B cell (primary cell): ENCODE measurements at places on chromosomes 1 and 21. TPM values are rescaled to one million over a fixed set of nuclear protein-coding genes. Genes with fewer than 3 reads are reported as not detected.

GRCh38 chr1:222995620-222996309 is 147.3 kb downstream of the TLR5 start:
- H3K27ac ChIP-seq = no peak overlapping the region
- no peak for DNase-seq
- H3K4me1 ChIP-seq = no peaks in the 10 kb centered on the region
- H3K4me3 ChIP-seq = no peak overlapping the region

GRCh38 chr1:41329662-41330587 is 31.3 kb upstream of the FOXO6 start:
- H3K4me1 ChIP-seq = no peaks in the 10 kb centered on the region
- no peak overlapping the region for H3K27ac ChIP-seq
- H3K27me3 ChIP-seq = no peaks in the 10 kb centered on the region

DNA sequence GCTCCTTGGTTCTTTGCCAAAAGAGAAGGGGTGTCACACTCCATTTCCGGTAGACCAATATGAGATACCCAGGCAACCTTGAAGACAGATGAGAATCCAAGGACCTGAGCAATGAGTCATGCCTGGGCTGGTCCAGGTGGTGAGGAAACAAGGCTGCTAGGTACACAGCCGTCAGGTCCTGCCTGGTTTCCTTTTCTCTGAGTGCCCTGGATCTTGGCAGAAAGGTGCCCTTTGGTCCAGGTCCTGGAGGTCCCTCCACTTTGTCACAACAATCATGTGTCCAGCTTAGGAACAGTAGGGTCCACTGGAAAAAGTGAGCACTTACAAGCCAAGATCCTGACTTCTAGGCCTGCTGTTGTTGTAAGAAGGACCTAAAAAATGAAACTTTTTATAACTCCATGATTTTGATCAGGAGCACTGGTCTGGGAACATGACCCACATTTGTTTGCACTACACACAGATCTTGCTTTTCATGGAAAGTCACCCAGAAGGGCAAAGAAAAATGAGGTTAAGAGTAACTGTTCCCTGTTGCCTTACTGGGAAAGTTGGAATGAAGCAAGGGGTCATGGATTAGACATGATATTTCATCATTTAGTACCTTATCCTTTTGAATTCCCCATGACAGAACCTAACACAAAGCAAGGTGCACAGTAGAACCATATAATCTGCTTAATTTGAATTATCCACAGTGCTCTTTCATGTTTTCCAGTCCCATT is 94.7 kb downstream of the PAPPA2 start:
- H3K27ac ChIP-seq = no peak overlapping the region
- no peaks in the 10 kb centered on the region for H3K36me3 ChIP-seq
- no peak overlapping the region for H3K4me3 ChIP-seq
- peaks cover under 1% of the 10 kb centered on the region for H3K27me3 ChIP-seq
- no peaks in the 10 kb centered on the region for H3K4me1 ChIP-seq

GRCh38 chr1:169610108-169610507 is 19.8 kb downstream of the SELP start:
- H3K27ac ChIP-seq = no peak overlapping the region
- no peak overlapping the region for H3K4me3 ChIP-seq
- H3K36me3 ChIP-seq = no peaks in the 10 kb centered on the region

- no peak overlapping the region for H3K4me3 ChIP-seq
- no peaks in the 10 kb centered on the region for H3K36me3 ChIP-seq
- no peak for DNase-seq
- no peak overlapping the region for H3K27ac ChIP-seq
- H3K4me1 ChIP-seq = no peaks in the 10 kb centered on the region
Observed at GRCh38 chr1:30339866-30340265, 383.5 kb downstream of the MATN1 start.

Gene C1orf185
- total RNA-seq = not detected in 2 replicates

DNA sequence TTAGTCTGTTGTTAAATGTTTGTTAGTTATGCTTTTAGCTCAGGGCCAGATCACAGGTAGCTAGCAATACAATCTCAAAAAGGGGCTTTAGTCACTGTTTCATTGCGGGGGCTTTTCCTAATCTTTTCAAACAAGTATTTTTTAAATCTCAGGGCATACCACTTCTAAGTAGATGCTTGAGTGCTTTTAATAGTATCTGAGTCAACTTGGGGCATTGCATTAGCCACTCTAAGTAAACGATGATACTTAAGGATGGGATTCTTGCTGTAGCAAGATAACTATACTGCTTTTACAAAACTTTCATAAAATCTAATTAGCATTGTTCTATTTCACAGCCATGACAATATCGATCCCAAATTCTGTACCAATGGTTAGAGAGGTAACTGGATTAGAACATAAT is 11.6 kb downstream of the CDC42BPA start:
- H3K4me1 ChIP-seq = no peaks in the 10 kb centered on the region
- no peaks in the 10 kb centered on the region for H3K36me3 ChIP-seq
- no peak for DNase-seq
- no peak overlapping the region for H3K4me3 ChIP-seq
- no peak overlapping the region for H3K27ac ChIP-seq
- no peaks in the 10 kb centered on the region for H3K27me3 ChIP-seq

- DNase-seq = no peak
- no peaks in the 10 kb centered on the region for H3K4me1 ChIP-seq
- H3K4me3 ChIP-seq = no peak overlapping the region
- H3K27ac ChIP-seq = no peak overlapping the region
- H3K36me3 ChIP-seq = no peaks in the 10 kb centered on the region
- peaks cover 5% of the 10 kb centered on the region for H3K27me3 ChIP-seq
Observed at GRCh38 chr1:112881742-112882127, 74.3 kb downstream of the SLC16A1 start.

Gene UHMK1
- 67.6 and 69.2 TPM in 2 replicates for total RNA-seq

DNA sequence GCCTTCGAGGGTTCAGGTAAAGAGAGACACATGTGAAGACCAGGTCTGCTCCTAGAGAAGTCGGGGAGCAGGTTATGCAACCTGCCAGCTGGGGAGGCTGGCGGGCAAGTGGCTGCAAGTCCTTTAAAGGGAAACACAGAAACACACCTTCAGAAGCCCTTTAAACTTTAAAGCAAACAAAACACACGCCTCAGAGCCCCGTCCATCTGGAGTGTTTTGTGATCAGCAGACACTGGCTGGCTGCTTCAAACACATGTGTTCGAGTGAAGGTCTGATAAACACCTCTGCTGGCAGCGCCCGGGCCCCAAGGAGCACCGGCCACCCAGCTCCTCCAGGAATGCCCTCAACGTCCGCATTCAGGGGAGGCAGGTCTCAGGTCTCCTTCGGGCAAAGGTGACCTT is 15.2 kb downstream of the RIPK4 start:
- no peaks in the 10 kb centered on the region for H3K36me3 ChIP-seq
- no peak for DNase-seq
- no peaks in the 10 kb centered on the region for H3K4me1 ChIP-seq
- no peak overlapping the region for H3K27ac ChIP-seq

DNA sequence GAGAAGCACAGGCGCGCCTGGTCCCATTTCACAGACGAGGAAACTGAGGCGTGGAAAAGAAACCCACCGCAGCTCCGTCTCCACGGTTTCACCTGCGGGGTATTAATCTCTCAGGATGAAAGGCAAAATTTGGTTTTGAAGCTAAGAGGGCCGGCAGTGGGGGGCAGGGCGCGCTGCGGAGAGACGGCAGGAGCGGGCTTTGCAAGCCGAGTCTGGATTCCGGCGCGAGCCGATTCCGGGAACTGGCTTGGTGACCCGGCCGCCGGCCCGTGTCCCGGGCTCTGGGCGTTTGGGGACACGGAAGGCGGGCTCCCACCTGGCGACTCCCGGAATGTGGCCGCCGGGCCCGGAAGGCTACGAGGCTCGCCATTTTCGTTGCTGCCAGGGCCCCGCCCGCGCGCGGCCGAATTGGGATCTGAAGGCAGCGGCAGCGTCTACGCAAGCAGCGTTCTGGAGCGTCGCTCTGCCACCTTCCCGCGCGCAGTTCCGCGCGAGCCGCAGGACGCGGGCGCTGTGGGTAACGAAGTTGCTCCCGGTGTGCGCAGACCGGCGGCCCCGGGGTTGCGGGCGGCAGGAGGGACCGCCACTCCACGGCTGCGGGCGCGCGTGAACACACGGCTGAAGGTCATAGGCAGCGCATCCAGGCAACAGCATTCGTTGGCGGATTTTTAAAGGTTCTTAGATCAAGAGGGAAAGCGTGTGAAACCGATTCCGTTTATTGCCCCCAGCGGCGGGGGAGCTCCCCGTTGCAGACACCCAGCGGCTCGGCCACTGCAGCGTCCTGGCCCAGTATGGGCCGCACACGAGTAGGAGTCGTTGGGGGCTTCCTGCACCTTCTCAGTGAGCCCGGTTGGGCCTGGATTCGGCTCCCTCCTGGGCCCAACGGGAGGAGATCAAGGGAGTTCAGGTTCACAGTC is 5.4 kb upstream of the PRDM16 start:
- DNase-seq = no peak
- H3K27ac ChIP-seq = no peak overlapping the region
- no peaks in the 10 kb centered on the region for H3K4me1 ChIP-seq
- no peaks in the 10 kb centered on the region for H3K27me3 ChIP-seq
- no peak overlapping the region for H3K4me3 ChIP-seq
- H3K36me3 ChIP-seq = no peaks in the 10 kb centered on the region

Gene CYP4Z1
- not detected in 2 replicates for total RNA-seq

GRCh38 chr1:225660544-225660946 is 7.6 kb upstream of the ENAH start:
- peak overlapping the region; percentile 40 for H3K4me3 ChIP-seq
- peak overlapping the region; percentile 48 for H3K27ac ChIP-seq
- no peaks in the 10 kb centered on the region for H3K36me3 ChIP-seq
- peak; percentile 45 for DNase-seq
- H3K4me1 ChIP-seq = peaks cover 23% of the 10 kb centered on the region
- H3K27me3 ChIP-seq = no peaks in the 10 kb centered on the region

DNA sequence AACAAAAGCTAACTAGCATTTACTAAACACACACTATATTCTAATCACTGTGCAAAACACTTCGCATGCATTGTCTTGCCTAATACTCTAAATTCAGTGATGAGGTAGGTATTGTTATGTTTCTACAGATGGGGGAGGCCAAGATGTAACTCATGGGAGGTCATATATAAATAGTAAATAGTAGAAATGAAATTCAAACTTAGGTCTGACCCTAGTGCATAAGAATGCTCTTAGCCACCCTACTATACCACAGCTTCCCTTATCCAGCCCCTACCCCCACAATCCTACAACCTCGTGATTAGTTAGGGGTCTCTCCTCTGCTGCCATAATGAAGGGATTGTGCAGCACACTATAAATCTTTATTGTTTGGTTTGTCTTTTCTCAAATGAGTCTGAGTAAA is 3.3 kb downstream of the PFDN2 start:
- no peak for DNase-seq
- H3K4me1 ChIP-seq = peaks cover 36% of the 10 kb centered on the region
- no peaks in the 10 kb centered on the region for H3K27me3 ChIP-seq
- H3K36me3 ChIP-seq = peaks cover 11% of the 10 kb centered on the region
- no peak overlapping the region for H3K27ac ChIP-seq

DNA sequence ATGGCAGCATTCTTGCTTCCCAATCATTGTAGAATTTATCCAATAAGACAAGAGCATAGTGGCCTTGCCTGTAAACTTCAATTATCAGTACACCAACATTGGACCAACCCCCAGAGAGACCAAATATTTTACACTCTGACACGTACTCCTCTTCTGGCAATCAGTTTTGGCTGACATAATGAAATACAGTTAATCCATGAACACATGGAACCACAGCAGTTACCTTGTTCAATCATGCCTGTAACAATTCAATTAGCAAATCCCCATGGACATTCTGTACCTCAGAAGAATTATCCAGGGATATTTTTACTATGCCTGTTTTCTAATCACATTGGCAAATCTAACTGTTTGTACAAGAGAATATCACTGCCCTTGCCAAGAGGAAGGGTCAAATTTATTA is 2162.0 kb downstream of the MRPL39 start:
- H3K4me3 ChIP-seq = no peak overlapping the region
- no peak for DNase-seq
- no peaks in the 10 kb centered on the region for H3K27me3 ChIP-seq
- H3K4me1 ChIP-seq = no peaks in the 10 kb centered on the region

Gene CA6
- not detected in 2 replicates for total RNA-seq

Gene TNFAIP8L2
- 14.9 and 17.6 TPM in 2 replicates for total RNA-seq

DNA sequence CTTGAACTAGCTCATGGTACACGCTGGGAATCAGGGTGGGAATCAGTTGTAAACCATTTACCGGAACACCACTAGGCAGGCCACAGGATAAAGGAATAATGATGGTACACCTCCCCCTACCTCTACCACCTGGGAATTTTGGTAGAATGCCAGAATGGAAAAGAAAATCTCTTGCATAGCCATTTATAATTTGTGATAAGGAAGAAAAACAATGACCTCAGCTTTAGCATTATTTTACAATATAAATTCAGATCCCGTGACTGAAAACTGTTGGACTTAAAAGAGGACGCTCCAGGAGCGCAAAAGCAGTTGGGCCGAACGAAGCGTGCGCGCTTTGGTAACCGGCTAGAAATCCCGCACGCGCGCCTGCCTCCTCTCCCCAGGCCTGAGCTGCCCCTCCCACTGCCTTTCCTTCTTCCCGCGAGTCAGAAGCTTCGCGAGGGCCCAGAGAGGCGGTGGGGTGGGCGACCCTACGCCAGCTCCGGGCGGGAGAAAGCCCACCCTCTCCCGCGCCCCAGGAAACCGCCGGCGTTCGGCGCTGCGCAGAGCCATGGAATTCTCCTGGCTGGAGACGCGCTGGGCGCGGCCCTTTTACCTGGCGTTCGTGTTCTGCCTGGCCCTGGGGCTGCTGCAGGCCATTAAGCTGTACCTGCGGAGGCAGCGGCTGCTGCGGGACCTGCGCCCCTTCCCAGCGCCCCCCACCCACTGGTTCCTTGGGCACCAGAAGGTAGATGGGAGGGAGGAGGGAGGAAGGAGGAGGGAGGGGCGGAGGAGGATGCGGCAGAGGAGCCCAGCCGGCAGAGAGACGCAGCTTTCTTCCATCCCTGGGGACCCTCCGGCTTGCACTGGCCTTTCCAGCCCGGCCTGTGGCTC is at the start of gene CYP4X1:
Gene CYP4X1, plus strand, starts transcription at position 402 of the 873 bp plus-strand sequence. Its CDS starts 149 bp downstream, at position 551.
- no peaks in the 10 kb centered on the region for H3K36me3 ChIP-seq
- no peak for DNase-seq
- H3K27ac ChIP-seq = no peak within 1 kb of the TSS
- no peaks in the 10 kb centered on the region for H3K4me1 ChIP-seq
- H3K4me3 ChIP-seq = no peak within 1 kb of the TSS

Gene MYOC
- not detected in 2 replicates for total RNA-seq

Gene KLHDC7A
- not detected in 2 replicates for total RNA-seq

DNA sequence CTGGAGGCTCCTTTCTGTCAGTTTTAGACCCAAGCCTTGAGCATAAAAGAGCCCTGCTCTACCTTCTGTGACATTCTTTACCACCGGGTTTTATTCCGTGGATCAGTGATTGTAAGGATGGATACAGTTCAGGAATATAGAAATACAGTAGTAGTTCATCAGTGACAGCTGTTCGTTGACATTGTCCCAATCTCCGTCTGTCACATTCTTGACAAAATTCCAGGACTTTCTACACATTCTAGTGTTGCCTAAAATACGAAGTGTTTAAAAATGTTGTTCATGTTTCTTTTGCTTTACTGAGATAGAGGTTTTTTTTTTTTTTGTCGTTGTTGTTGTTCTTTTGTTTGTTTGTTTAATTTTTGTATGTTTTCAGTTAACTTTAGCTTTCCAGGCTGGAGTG is 29.9 kb downstream of the MAP10 start:
- no peaks in the 10 kb centered on the region for H3K27me3 ChIP-seq
- no peaks in the 10 kb centered on the region for H3K4me1 ChIP-seq
- H3K36me3 ChIP-seq = no peaks in the 10 kb centered on the region
- H3K4me3 ChIP-seq = no peak overlapping the region
- no peak for DNase-seq

Gene HMGN1
- 297 and 317 TPM in 2 replicates for total RNA-seq

GRCh38 chr21:27519361-27519760 is 552.5 kb upstream of the ADAMTS5 start:
- no peaks in the 10 kb centered on the region for H3K4me1 ChIP-seq
- no peak for DNase-seq
- H3K27me3 ChIP-seq = no peaks in the 10 kb centered on the region
- H3K4me3 ChIP-seq = no peak overlapping the region
- H3K36me3 ChIP-seq = no peaks in the 10 kb centered on the region
